Activated CD8-positive, alpha-beta T cell treated with anti-CD3 and anti-CD28 coated beads for 36 hours (primary cell): ENCODE measurements at places on chromosomes 3 and 15. TPM values are rescaled to one million over a fixed set of nuclear protein-coding genes. Genes with fewer than 3 reads are reported as not detected.

- H3K36me3 ChIP-seq: peaks cover 1% of the 10 kb centered on the region
- H3K4me3 ChIP-seq: no peak overlapping the region
- H3K27me3 ChIP-seq: no peaks in the 10 kb centered on the region
- peak; percentile 27 for DNase-seq
- no peak overlapping the region for H3K27ac ChIP-seq
These were observed 4.5 kb upstream of the TLNRD1 start for GRCh38 chr15:80996247-80996646.

DNA sequence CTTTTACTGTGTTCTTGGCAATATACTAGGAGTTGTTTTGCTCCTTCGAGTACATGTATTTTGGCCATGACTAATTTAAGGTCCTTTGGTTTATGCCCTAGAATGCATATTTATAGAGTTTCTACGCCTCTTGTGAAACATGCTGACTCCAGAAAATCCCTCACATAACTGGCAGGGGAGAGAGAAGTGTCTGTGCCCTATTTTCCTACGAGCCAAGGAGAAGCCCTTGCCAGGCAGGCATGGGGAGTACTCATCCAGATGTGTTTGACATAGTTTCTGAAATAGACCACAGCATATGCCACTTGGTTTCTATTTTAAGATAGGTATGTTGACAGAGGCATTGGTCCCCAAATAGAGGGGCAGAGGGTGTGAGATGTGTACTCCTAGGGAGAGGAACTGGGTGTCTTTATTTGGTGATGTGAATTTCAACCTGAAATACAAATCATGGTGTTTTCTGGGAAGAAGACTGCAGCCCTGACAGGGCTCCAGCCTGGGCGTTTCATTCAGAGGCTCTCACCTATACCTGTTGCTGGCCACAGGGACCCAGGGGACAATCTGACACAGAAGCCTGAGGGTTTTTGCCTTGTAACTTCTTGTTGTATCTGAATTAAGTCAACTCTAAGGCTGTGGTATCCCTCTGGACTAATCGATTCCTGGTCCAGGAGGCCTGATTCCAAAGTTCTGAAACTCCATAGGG, 267.8 kb upstream of the C2CD4B start:
- no peaks in the 10 kb centered on the region for H3K36me3 ChIP-seq
- DNase-seq: no peak
- no peaks in the 10 kb centered on the region for H3K4me1 ChIP-seq
- no peak overlapping the region for H3K4me3 ChIP-seq

- no peak for DNase-seq
- H3K36me3 ChIP-seq: peaks cover 66% of the 10 kb centered on the region
- no peaks in the 10 kb centered on the region for H3K27me3 ChIP-seq
- no peak overlapping the region for H3K4me3 ChIP-seq
- peaks cover 5% of the 10 kb centered on the region for H3K4me1 ChIP-seq
These were observed 87.1 kb downstream of the RGMA start for GRCh38 chr15:93001881-93002280.

Gene ECE2
- not detected for total RNA-seq

- H3K27ac ChIP-seq: no peak within 1 kb of the TSS
These were observed at the start of gene SPATA12 for GRCh38 chr3:57060089-57060821. SPATA12 (plus strand) TSS chr3:57060664; CDS start chr3:57073695, 13,031 bp downstream.

- DNase-seq: peak; percentile 81
- H3K27ac ChIP-seq: peak overlapping the region; percentile 55
- no peaks in the 10 kb centered on the region for H3K36me3 ChIP-seq
- peaks cover 15% of the 10 kb centered on the region for H3K4me1 ChIP-seq
- H3K4me3 ChIP-seq: no peak overlapping the region
These were observed 37.5 kb downstream of the CD86 start for GRCh38 chr3:122092460-122093165.

DNA sequence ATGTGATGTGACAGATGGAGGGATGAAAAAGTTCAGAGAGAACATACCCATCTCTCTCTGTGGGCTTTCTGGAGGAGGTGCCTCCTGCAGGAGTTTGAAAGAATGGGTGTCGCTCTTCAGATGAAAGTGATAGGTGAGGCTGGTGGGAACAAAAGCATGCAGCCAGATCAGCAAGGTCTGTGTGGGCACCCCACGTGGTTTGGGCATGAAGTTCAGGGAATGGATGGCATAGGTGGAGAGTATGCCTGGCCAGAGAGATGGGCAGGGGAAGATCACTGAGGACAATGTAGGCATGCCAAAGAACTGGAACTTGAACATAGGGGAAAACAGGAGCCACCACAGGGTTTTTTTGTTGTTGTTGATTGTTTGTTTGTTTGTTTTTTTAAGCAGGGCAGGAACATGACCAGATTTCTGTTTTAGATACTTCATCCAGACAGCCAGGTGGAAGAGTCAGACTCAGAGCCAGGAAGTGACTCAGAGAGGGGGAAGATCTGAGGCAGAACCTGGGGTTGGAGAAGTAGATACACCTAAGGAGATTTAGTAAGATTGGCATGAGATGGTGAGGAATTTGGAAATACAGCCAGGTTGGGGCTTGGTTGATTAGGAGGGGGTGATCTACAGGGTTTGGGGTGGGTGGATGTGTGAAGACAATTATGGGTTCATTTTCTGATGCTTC, 64.8 kb upstream of the CLSTN2 start:
- no peaks in the 10 kb centered on the region for H3K36me3 ChIP-seq
- H3K27me3 ChIP-seq: peaks cover 1% of the 10 kb centered on the region
- no peak for DNase-seq
- H3K27ac ChIP-seq: no peak overlapping the region
- no peak overlapping the region for H3K4me3 ChIP-seq

GRCh38 chr3:185402561-185402960, 39.6 kb downstream of the MAP3K13 start:
- H3K4me3 ChIP-seq: no peak overlapping the region
- no peak for DNase-seq
- H3K36me3 ChIP-seq: no peaks in the 10 kb centered on the region
- no peak overlapping the region for H3K27ac ChIP-seq
- peaks cover 2% of the 10 kb centered on the region for H3K27me3 ChIP-seq

Gene FRMD5
- total RNA-seq: 0.25 TPM

DNA sequence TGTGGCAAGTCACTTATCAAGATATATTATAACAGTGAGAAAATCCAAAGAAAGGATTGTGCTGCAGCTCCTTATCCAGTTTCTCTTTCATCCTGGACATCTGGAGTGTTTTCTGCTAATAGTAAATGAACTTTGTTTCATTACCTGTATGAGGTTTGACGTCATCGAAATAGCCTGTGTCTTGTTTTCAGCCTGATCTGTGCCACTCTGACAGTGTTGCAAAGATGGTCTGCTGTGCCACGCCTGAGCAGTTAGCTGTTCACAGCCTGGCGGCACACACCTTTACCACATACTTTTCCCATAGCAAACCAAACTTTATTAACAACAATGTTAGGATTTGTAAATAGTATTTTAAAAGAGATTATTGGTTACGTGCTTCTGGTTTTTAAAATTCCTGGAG, 34.0 kb downstream of the YEATS2 start:
- no peak for DNase-seq
- H3K27ac ChIP-seq: no peak overlapping the region
- H3K27me3 ChIP-seq: no peaks in the 10 kb centered on the region

DNA sequence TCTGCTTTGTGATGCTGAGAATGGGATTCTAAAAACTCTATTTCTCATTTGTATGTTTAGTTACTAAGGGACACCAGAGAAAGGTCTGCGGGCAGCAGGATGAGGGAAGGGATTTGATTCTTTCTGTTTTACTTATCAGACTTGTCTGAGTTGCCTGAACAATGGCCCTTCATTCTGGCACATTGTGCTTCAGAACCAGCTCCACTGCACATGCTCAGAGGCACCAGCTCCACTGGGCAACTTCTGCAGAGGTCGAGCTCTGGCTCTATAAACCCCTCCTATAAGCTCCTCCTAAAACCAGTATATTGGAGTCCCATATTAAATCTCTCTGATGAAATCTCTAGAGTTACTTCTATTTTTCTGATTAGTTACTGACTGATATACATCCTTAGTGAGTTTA, 453.2 kb upstream of the CDIN1 start:
- no peak for DNase-seq
- no peaks in the 10 kb centered on the region for H3K4me1 ChIP-seq
- H3K27me3 ChIP-seq: no peaks in the 10 kb centered on the region
- H3K27ac ChIP-seq: no peak overlapping the region

Gene LRTM1
- total RNA-seq: not detected

Gene C3orf70
- total RNA-seq: not detected

DNA sequence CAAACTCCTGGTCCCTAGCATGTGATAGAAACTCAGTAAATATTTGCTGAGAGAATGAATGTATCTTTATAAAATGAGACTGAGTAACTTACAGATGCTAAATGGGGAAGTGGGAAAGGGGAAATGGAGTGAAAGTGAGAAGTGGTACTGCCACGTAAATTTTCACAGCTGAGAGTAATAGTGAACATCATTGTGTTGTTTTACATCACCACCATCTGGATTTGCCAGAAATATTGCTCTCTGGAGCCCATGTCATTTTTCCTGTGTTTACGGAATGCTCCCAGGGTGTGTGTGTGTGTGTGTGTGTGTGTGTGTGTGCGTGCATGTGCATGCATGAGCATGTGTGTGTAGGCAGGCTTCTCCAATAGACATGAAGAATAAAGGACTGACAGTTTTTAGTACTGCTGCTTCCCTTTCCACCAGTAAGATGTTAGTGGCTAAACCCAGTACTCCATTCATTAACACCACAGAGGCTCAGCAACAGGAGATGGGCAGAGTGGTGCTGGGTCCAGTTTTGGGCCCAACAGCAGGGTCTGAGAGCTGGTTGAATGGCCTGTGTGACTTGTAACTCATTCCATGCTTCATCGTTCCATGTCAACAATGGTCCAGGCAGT, 57.3 kb downstream of the DIPK2A start:
- no peak overlapping the region for H3K27ac ChIP-seq
- DNase-seq: no peak
- no peaks in the 10 kb centered on the region for H3K36me3 ChIP-seq
- peaks cover 8% of the 10 kb centered on the region for H3K27me3 ChIP-seq
- no peak overlapping the region for H3K4me3 ChIP-seq

Gene CEMIP
- not detected for total RNA-seq

GRCh38 chr3:27653803-27654558, 68.1 kb downstream of the EOMES start:
- H3K27me3 ChIP-seq: peaks cover 3% of the 10 kb centered on the region
- H3K36me3 ChIP-seq: no peaks in the 10 kb centered on the region
- no peak for DNase-seq
- H3K4me1 ChIP-seq: no peaks in the 10 kb centered on the region

- H3K27me3 ChIP-seq: no peaks in the 10 kb centered on the region
- no peak for DNase-seq
- H3K4me1 ChIP-seq: no peaks in the 10 kb centered on the region
- no peak overlapping the region for H3K4me3 ChIP-seq
- no peaks in the 10 kb centered on the region for H3K36me3 ChIP-seq
These were observed 705 bp downstream of the TMPRSS7 start for GRCh38 chr3:112035241-112035640.

Gene SCN11A
- not detected for total RNA-seq

DNA sequence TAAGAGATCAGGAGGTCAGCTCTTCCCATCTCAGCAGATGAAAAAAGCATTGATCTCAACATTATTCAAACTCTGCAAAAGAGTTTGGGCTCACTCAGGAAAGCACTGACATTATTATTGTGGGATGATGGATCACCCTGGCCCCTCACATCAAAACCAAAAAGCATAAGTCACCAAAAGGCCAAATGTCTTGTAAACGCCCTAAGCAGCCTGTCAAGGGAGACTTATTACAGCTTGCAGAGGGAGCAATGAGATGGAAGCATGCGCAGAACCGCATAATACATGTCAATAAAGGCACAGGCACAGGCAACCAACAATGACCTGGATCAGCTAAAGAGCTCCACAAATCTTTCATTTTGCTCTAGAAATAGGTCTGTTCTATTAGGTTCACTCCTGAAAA, 4.6 kb downstream of the FSIP1 start:
- H3K4me3 ChIP-seq: no peak overlapping the region
- no peak overlapping the region for H3K27ac ChIP-seq
- DNase-seq: no peak
- H3K27me3 ChIP-seq: no peaks in the 10 kb centered on the region
- H3K4me1 ChIP-seq: peaks cover 24% of the 10 kb centered on the region

DNA sequence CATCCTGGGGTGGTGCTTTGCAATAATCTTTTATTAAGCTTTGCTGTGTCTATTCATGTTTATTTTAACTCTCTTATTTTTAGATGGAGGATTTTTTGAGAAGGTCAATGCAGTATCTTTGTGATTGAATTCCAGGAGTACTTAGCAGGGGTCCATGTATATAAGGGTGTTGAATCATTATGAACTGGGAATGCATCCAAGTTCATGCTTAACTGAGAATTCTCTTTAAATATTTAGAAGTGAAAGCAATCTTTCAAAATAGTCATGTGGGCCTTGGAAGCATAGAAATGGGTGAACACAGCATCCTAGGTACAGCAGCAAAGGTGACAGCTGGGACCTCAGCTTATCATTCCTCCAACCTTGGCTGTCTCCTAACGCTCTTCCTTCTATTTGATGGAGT, 27.3 kb downstream of the SPTSSB start:
- H3K4me3 ChIP-seq: no peak overlapping the region
- peaks cover 8% of the 10 kb centered on the region for H3K4me1 ChIP-seq
- H3K27me3 ChIP-seq: peaks cover 11% of the 10 kb centered on the region
- DNase-seq: no peak
- no peaks in the 10 kb centered on the region for H3K36me3 ChIP-seq
